ENCODE measurements at places on chromosomes 11 and 22. TPM values are rescaled to one million over a fixed set of nuclear protein-coding genes. Genes with fewer than 3 reads are reported as not detected.

Gene ATG13
- total RNA-seq: 41.6 TPM

DNA sequence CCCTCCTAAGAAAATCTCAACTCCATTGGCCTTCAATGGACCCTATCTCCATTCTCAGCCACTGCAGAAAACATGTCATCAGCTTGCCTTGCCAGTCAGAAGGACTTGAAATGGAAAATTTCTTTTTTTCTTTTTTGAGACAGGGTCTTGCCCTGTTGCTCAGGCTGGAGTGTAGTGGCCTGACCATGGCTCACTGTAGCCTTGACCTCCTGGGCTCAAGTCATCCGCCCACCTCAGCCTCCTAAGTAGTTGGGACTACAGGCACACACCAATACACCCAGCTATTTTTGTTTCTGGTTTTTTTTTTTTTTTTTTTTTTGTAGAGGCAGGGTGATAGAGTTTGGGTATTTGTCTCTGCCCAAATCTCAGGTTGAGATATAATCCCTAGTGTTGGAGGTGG, 29.0 kb downstream of the AGBL2 start:
- no peak overlapping the region for H3K4me3 ChIP-seq
- no peaks in the 10 kb centered on the region for H3K27me3 ChIP-seq
- H3K36me3 ChIP-seq: no peaks in the 10 kb centered on the region
- no peaks in the 10 kb centered on the region for H3K4me1 ChIP-seq
- no peak overlapping the region for H3K27ac ChIP-seq

- no peak overlapping the region for H3K27ac ChIP-seq
- no peak overlapping the region for H3K4me3 ChIP-seq
- no peaks in the 10 kb centered on the region for H3K36me3 ChIP-seq
These were observed 7.9 kb downstream of the GRAP2 start for GRCh38 chr22:39908737-39909136.

- DNase-seq: peak; percentile 12
- peaks cover 7% of the 10 kb centered on the region for H3K4me1 ChIP-seq
- no peaks in the 10 kb centered on the region for H3K36me3 ChIP-seq
These were observed 19.0 kb downstream of the CYTH4 start for GRCh38 chr22:37301144-37301830.

Gene GUCY1A2
- 11.0 TPM for total RNA-seq

Gene PAMR1
- 9.7 TPM for total RNA-seq

DNA sequence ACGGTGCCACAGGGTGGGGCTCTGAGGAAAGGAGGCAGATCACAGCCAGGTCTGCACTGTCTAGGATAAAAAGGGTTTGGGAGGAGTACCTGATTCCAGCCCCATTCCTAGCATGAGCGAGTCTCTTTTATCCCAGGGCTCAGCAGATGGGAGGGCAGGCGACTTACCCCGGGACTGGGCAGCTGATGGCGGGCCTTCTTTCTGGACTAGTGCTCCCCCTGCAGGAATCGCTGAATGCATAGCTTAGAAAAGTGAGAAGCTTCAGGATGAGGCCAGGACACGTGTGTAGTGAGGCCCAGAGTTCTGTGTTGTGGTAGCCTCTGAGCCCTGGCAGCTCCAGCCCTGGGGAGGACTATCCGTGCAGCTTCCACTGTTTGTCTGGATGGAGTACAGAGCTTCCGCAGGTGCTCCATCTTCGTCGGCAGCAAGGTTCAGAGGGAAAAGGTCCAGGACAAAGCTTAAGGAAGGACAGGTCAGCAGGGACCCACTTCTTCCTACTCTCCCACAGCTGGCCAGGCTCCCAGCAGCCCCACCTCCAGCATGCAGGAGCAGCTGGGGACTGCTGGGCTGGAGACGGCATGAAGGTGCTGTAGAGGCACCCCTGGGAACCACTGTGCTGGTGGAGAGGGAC, 30.4 kb downstream of the COMMD9 start:
- H3K4me3 ChIP-seq: no peak overlapping the region
- no peaks in the 10 kb centered on the region for H3K4me1 ChIP-seq
- H3K36me3 ChIP-seq: no peaks in the 10 kb centered on the region
- DNase-seq: peak; percentile 44

DNA sequence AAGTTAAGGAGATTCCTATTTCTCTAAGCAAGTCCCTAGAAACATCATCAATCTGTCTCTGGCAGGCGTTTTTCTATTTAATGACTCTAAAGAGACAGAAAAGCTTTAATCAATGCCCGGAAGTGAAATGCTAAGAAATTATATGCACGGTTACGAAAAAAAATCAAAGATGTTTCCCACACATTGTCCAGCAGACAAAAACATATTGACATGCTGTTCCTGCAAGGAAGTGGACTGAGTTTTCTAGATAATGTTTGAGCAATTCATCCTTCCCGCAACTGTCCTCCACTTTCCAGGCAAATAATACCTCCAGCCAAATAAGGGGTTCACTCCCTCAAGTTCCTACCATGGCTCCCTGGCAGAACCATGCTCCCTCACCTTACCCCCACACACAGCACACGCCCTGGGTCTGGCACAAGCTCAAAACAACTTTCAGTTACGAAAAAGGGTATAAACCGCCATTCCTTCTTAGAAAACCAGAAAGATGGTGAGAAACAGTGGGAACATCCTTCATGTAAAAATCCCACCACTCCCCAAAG, 29.6 kb downstream of the GALNT18 start:
- DNase-seq: no peak
- no peak overlapping the region for H3K27ac ChIP-seq
- H3K4me3 ChIP-seq: no peak overlapping the region
- H3K4me1 ChIP-seq: peaks cover 38% of the 10 kb centered on the region
- H3K27me3 ChIP-seq: no peaks in the 10 kb centered on the region

GRCh38 chr11:28726432-28726831, 618.2 kb downstream of the METTL15 start:
- H3K27me3 ChIP-seq: no peaks in the 10 kb centered on the region
- no peaks in the 10 kb centered on the region for H3K36me3 ChIP-seq
- no peak overlapping the region for H3K27ac ChIP-seq
- no peak overlapping the region for H3K4me3 ChIP-seq

Gene LRRC56
- total RNA-seq: 0.35 TPM

Gene APOBEC3B
- total RNA-seq: not detected

- no peak overlapping the region for H3K27ac ChIP-seq
- no peaks in the 10 kb centered on the region for H3K36me3 ChIP-seq
- peaks cover 15% of the 10 kb centered on the region for H3K4me1 ChIP-seq
These were observed 3.2 kb upstream of the BIRC2 start for GRCh38 chr11:102343809-102344208.

GRCh38 chr22:23915290-23915689, 21.1 kb downstream of the MIF start:
- no peaks in the 10 kb centered on the region for H3K36me3 ChIP-seq
- H3K4me3 ChIP-seq: no peak overlapping the region
- H3K27ac ChIP-seq: no peak overlapping the region
- H3K4me1 ChIP-seq: peaks cover 6% of the 10 kb centered on the region
- DNase-seq: no peak

Gene EXT2
- 26.9 TPM for total RNA-seq

- DNase-seq: peak; percentile 50
- H3K4me3 ChIP-seq: peak overlapping the region; percentile 87
- peaks cover 8% of the 10 kb centered on the region for H3K36me3 ChIP-seq
- H3K27me3 ChIP-seq: no peaks in the 10 kb centered on the region
These were observed 697 bp upstream of the PAFAH1B2 start for GRCh38 chr11:117143390-117143789.

- H3K4me3 ChIP-seq: peak overlapping the region; percentile 97
- peak overlapping the region; percentile 100 for H3K27ac ChIP-seq
- peaks cover 71% of the 10 kb centered on the region for H3K4me1 ChIP-seq
- no peaks in the 10 kb centered on the region for H3K27me3 ChIP-seq
- peak; percentile 58 for DNase-seq
- peaks cover 11% of the 10 kb centered on the region for H3K36me3 ChIP-seq
These were observed 1.6 kb downstream of the CCND1 start for GRCh38 chr11:69642549-69642912.

All from heart left ventricle (tissue), 16 donors.